ENCODE measurements at places on chromosomes 1 and 21. TPM values are rescaled to one million over a fixed set of nuclear protein-coding genes. Genes with fewer than 3 reads are reported as not detected.

GPR37L1 gene
- 0.88 TPM for total RNA-seq

RUNX1 gene
- 6.4 TPM for total RNA-seq

FAM78B gene
- total RNA-seq = 8.9 TPM

LIPI gene
- not detected for total RNA-seq

AKNAD1 gene
- total RNA-seq = 0.16 TPM

RBM11 gene
- total RNA-seq = 4.1 TPM

DDX59 gene
- total RNA-seq = 38.0 TPM

MEX3A gene
- 37.0 TPM for total RNA-seq

HCRTR1 gene
- total RNA-seq = not detected

ADCY10 gene
- 0.49 TPM for total RNA-seq

FCER1G gene
- total RNA-seq = 6.3 TPM

DLGAP3 gene
- 2.6 TPM for total RNA-seq

PER3 gene
- total RNA-seq = 50.6 TPM

SPATA21 gene
- not detected for total RNA-seq

CXADR gene
- total RNA-seq = 57.9 TPM

OR10J1 gene
- total RNA-seq = not detected

AK4 gene
- 16.9 TPM for total RNA-seq

IL20 gene
- not detected for total RNA-seq

SPRR2G gene
- not detected for total RNA-seq

HAO2 gene
- not detected for total RNA-seq

GPR25 gene
- not detected for total RNA-seq

LMX1A gene
- 9.6 TPM for total RNA-seq

GIPC2 gene
- total RNA-seq = 2.1 TPM

B3GALT2 gene
- 25.5 TPM for total RNA-seq

HES3 gene
- total RNA-seq = not detected

KIAA0040 gene
- 6.8 TPM for total RNA-seq

NUP210L gene
- 0.11 TPM for total RNA-seq

IVL gene
- 0.44 TPM for total RNA-seq
